ENCODE measurements at places on chromosomes 4 and X.
A peak's percentile ranks its signal among the peaks of the same experiment; 100 is the strongest.

GRCh38 chrX:24285082-24285481, 28.8 kb downstream of the SUPT20HL2 start:
- no peak for DNase-seq

DNA sequence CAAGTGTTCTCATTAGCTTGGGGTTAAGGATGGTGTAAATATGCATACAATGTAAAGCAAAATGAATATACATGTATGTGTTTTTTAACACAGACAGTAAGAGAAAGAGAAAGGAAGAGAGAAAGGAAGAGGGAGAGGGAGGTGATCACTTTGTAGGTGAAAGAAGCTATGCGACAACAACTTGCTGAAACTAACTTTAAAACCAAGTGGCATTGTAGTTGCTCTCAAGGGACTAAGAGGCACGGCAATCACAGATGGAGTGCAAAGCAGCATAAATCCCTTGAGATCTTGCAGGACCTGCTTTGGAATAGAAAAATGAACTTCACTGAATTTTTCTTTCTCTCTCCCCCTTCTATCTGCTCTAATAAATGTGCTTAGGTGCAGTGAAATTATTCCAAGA, 1665.0 kb upstream of the TENM3 start:
- DNase-seq = no peak

DNA sequence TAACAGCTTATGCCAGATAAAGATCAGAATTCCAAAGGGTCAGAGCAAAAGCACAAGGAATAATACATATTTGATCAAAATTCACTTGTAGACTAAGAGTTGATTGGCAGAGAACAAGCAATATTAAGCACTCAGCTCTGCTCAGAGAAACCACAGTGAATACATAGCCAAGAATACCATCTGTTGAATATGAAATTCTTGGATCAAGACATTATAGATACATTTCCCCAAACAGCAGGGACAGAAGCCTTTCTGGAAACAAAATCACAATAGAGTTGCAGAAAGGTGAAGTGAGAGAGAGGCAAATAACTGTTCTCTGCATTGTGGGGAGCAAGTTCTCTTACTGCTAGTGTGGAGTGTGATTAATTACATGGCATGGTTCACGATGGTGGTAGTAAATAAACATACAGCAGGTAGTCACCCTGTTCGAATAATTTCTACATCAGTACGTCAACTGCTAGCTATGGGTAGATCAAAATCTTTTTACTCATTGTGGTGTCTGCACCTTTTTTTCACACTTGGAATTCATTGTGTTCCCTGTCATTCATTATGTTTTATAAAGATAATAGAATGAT, 366.7 kb downstream of the PCDH7 start:
- no peak for DNase-seq

DNA sequence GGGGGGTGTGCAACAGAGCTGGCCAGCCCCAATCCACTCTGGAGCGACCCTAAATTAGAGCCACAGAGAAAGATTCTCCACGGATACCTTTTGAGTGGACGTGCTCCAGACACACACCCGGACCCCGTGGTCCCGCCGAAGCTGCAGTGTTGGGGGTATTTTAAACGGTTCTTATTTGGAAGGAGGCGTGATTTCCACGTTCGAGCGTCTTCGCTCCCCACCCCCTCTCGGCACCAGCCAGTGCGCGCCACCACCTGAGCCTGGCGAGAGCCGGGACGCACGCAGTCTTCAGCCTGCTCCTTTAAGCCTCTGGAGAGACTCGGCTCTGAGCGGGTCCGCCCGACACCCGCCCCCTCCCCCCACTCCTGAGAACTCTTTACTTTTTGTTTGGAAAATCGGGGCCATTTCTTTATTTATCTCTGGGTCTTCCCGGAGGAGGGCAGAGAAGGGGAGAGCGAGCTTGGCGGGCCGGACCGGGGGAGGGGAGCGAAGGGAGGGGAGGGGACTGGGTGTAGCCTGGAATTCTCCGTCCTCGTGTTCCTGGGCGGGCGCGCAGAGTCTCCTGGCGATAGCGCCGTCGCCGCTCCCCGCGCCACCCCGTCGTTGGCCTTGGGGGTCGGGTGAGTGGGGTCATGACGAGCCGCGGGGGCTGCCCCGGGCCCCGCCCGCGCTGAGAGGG, 668 bp upstream of the PTCHD1 start:
- no peak for DNase-seq

DNA sequence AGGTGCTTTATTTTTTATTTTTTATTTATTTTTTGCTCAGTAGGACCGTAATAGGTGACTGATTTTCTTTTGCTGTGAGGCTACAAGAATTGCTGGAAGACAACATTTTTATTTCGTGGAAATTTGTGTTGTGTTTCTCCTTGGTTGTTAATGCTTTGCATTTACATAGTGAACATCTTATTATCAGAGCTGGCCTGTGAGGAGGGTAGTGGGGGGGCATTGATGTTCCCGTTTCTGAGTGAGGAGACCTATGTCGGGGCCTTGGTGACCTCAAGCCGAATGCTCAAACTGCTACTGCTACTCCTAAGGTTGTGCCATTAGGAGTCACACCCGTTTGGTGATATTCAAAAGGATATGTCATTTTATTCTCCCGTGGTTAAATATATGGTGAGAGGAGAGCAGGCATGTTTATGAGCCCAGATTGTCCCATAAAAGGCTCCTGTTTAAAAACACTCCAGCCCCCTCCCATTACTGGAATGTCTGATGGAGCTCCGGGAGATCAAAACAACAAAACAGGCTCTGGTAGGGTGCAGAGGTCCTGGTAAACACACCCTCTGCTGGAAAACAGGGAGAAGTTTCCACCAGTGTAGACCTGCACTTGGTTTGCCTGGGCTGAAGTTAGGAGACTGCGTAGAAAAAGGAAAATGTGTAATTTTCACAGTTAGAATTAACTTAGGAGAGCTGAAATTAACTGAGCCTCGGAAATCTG, 5.6 kb downstream of the PDGFRA start:
- DNase-seq = no peak

DNA sequence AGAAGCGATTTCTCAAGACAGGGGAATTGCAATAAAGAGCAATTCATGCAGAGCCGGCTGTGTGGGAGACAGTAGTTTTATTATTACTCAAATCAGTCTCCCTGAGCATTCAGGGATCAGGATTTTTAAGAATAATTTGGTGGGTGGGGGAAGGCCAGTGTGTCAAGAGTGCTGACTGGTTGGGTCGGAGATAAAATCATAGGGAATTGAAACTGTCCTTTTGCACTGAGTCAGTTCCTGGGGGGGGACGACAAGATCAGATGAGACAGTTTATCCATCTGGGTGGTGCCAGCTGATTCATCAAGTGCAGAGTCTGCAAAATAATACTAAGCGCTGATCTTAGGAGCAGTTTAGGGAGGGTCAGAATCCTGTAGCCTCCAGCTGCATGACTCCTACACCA, 502.4 kb downstream of the NLGN4X start:
- no peak for DNase-seq

DNA sequence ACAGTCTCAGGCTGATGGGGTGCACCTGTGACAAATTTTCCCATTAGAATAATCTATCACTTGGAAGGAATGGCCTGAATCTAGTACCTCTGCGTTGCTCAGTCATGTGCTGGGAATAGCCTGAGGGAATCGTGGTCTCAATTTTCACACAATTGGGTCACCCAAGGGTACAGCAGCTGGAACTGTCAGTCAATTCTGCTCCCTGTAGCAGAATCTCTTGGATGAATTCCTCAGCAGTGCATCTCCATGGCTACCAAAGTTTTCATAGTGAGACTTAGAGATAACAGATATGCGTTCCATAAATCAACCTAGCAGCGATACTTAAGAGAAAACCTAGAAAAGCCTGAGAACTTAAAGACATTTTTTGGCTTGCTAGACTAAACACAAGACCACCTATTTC, 288.7 kb upstream of the CTSO start:
- no peak for DNase-seq

GRCh38 chr4:108535757-108536156, 84.6 kb upstream of the RPL34 start:
- DNase-seq = no peak

- DNase-seq = no peak
These were observed 152.9 kb downstream of the NHS start for GRCh38 chrX:17527922-17528321.

DNA sequence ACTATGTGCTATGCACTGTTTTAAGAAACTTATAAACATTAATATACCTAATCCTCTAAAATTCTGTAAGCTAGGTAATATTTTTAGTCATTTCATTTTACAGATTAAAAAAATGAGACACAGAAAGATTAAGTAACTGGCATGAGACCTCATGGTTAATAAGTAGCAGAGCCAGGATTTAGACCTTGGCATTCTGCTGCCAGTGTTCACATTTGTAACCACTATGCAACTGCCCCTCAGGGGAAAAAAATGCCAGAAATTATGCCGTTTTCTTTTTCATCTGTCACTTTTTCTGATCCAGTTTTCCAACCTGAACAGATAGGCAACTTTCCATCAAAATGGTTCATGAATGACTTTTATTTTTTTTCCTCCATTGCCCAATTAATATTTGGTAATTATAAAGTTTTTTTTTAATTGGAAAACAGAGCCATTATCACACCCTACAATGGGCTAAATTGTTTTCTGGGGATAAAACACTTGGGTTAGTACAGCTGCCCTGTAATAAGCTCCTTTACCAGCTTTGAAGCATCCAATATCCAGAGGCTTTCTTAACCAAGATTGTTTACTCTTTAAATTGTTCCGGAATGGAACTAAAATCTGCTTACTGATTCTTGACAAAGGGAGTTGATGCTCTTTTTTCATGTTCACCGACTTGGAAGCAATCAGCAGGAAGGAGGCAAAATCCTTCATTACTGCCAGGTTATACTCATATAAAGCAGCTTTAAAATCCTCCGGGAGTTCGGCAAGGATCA, 56.4 kb upstream of the DDX60 start:
- DNase-seq = no peak

DNA sequence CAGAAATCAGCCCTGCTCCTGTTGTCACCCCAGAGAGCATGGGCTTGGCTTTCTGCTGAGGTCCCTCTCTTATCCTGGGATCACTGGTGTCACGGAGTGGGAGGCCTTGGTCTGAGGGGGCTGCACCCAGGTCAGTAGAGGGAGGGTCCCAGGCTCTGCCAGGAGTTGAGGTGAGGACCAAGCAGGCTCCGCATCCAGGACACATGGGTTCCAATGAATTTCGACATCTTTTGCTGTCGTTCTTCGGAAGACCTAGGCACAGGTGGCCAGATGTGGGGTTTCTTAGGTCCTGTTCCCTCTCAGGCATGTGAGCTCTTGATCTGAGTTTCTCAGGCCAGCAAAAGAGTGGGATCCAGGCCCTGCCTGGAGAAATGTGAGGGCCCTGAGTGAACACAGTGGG, 10.0 kb downstream of the MAGEA4 start:
- DNase-seq = no peak

- DNase-seq = no peak
These were observed 39.1 kb upstream of the ANXA3 start for GRCh38 chr4:78512357-78512920.

- DNase-seq = no peak
These were observed 905.3 kb upstream of the INTU start for GRCh38 chr4:126727461-126727860.

DNA sequence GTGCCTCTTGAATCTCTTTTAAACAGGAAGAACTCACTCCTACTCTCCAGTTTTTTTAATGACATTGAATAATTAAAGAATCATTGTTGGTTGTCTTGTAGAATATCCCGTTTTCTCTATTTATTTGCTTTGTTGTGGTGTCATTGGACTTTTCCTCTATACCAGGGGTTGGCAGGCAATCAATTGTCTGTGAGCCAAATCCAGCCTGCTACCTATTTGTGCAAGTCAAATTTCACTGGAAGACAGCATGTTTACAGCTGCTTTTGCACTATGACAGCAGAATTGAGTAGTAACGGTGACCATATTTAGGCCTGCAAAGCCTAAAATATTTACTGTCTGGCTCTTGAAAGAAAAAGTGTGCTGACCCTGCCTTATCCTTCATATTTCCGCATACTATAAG, 34.8 kb downstream of the POLA1 start:
- no peak for DNase-seq

DNA sequence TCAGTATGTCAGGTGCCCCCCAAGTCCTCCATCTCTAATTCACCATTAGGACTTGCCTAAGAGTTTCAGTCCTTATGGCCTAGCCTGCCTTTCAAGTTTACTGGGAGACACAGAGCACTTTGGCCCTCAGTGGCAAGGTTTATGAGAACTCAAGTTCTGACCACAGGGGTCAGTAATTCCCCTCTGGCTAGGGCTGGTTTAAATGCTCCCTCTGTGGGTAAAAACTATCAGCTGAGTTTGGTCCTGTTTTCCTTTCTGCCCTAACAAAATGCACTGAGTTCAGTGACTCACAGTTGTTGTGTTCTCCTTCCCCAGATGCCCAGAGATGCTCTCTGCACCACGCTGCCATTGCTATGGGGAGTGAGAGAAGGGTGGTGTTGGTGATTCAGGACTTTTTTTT, 163.2 kb downstream of the RELL1 start:
- DNase-seq = no peak

GRCh38 chrX:104137496-104137895, 19.3 kb downstream of the SLC25A53 start:
- no peak for DNase-seq

DNA sequence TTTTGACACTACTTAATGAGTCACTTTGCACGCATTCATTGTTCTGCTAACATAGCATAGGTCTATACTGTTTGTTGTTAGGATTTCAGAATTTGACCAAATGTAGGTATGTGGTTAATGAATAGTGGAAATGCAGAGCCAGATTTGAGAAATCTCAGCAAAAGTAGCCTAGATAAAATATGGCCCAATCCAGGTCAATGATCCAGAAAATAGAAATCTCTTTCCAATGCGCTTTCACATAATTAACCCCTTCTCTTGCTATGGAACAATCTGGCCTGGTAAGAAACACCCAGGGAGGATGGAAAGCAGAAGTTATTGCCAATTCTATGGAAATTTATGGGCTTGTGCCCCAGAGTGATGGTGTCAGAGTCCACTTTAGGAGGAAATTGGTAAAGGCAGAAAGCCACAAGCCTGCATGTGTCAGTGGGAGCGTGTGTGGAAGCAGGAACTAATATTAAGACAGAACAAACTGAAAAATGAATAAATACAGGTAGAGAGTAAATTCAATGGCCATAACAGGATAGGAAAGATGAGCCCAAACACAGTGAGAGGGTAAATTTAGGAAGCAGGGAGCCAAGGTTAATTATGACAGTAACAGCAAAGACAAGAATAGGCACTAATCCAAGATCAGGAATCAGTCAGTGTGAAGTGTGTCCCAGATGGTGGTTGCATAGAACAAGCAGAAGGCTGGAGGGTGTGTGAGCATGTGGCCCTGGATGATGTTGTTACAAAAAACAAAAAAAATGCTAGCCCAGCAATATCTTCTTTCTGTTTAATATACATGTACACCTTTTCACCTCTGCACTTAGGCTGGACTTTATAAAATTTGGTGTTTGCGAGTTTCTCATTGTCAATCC, 102.9 kb downstream of the SYTL5 start:
- DNase-seq = no peak

DNA sequence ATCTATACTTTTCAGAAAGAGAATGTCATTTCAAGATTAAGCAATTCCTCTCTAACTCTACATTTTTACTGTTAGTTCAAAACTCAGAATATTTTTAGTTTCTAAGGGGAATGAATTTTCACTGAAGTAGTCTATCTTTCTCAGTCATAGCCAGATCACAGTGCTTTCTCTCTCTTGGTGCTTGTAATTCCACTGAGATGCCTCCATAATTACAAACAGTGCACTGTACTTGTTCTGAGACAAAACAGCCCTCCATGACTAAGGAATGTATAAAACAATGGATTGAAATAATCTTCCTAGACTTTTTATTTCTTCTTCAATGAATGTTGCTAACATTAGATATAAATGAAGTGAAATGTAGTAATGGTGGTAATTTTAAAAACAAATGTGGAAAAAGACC, 603.2 kb upstream of the FAM241A start:
- DNase-seq = no peak

GRCh38 chr4:10050261-10050661, 29.0 kb upstream of the SLC2A9 start:
- peak; percentile 17 for DNase-seq
